OCI-LY7 (cell line): ENCODE measurements at places on chromosomes 11 and 22. TPM values are rescaled to one million over a fixed set of nuclear protein-coding genes. Genes with fewer than 3 reads are reported as not detected.

DNA sequence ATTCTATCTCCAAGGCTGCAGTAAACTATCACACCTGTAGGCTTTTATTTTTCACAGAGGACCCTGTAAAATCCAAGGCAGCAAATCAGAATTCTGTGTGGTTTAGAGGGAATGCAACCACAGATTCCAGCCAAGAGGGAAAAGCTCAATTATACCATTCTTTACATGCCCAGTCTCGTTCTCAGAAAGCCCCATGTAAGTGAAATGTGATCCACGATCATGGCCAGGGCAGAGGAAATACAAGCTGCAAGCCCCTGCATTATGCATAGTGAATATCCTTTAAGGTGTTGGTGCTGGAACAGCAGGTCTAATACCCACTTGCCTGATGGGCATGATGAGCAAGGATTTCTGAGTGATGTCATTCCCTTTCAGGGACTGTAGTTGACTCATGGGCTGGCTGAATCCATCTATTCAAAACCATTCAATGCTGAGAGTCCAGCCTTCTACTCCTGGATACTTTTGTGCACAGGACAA lies 198.7 kb upstream of the MTMR2 start:
- DNase-seq, result no peak

- DNase-seq, result no peak
These were observed 360.8 kb upstream of the PITPNB start for GRCh38 chr22:28279888-28280287.

- no peak for DNase-seq
These were observed 263.9 kb downstream of the SBF2 start for GRCh38 chr11:10030122-10030490.

The OPCML gene
- total RNA-seq, result not detected in 2 replicates

The MMP13 gene
- not detected in 2 replicates for total RNA-seq

The OR5T2 gene
- total RNA-seq, result not detected in 2 replicates
